GM04503 (cell line): ENCODE measurements at places on chromosomes 3 and 15.

- no peak for DNase-seq
These were observed 31.6 kb downstream of the MESD start for GRCh38 chr15:80957976-80958375.

DNA sequence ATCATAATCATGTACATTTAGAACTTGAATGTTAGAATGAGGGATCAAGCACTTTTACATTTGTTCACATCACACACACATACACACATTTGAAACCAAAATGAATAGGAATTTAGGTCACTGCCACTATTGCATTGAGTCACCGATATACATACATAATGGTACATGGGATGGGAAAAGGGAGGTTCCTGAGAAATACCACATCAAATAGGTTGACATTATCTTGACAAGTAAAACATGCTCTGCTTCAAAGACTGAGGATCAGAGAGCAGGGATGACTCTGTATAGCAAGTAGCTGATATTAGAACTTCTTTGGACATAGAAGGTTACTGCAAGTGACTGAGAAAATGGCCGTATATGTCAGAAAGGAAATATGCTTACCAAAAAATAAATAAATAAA, 847.2 kb downstream of the PLOD2 start:
- no peak for DNase-seq

- no peak for DNase-seq
These were observed 70.7 kb downstream of the TLE3 start for GRCh38 chr15:70026991-70027390.

DNA sequence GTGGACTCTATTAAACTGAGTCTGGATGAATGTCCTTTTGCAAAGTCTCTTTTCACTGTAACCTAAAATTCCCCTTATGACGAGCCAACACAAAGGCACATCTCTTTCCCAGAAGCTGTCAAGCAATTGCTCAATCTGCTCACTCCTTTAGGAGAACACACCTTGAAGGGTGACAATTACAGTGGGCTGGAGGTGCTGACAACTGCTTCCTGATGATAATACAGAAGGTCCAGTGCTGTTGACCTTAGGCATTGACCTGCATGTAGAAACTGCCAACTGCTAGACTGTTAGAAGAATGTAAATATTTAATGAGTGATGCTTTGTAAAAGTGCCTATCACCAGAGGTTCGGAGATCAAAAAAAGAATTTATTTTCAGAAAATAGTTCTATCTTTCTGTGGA, 757.7 kb downstream of the GRM7 start:
- DNase-seq = no peak

GRCh38 chr15:69092159-69092558, 68.3 kb upstream of the GLCE start:
- DNase-seq = no peak

DNA sequence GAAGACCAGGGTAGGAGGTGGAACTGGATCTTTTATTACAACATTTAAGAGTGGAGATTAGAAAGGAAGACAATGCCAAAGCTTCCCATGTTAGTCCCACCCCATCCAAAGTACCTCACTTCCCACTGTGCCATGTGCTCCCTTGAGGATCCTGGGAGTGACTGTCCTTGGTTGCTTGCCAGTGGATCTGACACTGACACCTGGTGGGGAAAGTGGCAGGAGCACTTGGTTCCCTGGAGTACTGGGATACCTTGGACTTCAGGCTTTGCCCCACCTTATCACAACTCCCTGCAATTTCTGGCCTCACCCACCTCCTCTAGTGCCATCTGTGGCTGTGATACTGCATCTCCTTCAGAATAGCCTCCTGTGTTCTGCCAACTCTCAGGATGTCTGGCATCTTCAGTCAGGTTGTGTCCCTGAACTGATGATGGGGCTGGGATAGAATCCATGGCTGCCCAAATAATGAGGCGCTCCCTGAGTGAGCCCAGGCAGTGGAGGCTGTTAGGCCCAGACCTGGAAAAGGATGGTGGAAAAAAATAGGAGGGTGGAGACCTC, 1.3 kb downstream of the ELL3 start:
- DNase-seq = no peak
